ENCODE measurements at places on chromosomes 11 and 22. TPM values are rescaled to one million over a fixed set of nuclear protein-coding genes. Genes with fewer than 3 reads are reported as not detected.

GRCh38 chr11:5522308-5522707 is 5.8 kb upstream of the UBQLNL start:
- DNase-seq: no peak

DNA sequence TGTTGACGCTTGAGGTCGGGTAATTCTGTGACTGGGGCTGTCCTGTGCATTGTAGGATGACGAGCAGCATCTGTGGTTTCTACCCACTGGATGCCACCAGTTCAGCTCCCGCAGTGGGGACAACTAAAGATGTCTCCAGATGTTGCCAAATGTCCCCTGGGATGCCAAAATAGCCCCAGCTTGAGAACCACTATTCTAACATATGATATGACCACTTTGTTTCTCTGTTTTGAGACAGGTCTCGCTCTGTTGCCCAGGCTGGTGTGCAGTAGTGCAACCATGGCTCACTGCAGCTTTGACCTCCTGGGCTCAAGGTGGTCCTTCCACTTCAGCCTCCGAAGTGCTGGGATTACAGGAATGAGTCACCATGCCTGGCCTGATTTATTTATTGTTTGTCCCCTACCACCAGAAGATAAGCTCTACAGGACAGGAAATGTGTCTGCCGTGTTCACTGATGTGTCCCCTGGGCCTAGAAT is 4.4 kb upstream of the MEN1 start:
- no peak for DNase-seq

GRCh38 chr11:12540913-12541582 is 133.2 kb upstream of the TEAD1 start:
- no peak for DNase-seq

DNA sequence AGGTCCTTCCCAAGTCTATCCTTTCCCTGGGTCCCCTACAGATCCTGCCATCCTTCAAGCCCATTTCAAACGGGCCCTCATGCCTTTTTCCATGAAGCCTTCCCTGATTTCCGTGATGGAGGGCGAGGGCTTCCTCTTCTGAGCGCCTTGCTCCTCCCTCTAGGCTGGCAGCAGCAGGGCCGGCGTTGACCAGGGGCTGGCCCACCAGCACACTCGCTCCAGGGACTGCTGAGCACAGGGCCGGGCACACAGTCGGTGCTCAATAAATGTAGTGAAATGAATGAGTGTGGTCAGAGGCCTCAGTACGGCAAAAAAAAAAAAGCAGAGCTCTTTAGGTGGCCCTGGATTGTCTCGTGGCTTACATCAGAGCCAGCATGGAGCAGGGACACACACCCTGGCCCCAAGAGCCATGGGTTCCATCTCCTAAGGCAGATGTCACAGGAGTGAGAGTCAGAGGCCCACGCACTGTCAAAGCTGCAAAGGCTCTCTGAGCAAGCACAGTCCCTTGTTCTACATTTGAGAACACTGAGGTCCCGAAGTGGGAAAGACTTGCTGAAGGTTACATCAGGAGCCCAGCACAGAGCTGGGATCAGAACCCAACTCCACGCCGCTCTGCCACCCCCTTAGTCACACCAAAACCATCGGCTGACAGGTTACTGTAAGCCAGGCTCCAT is 3.1 kb downstream of the IL2RB start:
- DNase-seq: no peak

DNA sequence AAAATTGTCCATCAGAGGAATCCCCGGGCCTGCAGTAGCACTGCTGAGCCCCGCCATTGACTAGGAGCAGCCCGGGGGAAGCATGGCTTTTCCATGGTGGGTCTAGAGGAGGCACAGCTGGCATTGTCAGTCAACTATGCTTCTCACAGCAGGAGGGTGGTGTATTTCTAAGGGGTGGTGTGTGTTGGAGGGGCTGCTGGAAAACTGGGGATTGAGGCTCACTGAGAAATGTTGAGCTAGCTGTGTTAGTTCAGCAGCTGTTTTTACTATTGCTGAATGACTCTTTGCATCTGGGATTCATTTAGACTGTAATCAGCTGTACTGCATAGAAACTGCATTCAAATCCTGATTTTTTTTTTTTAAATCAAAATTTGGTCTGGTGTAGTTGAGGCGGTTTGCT is 5.6 kb downstream of the DDX10 start:
- DNase-seq: no peak

DNA sequence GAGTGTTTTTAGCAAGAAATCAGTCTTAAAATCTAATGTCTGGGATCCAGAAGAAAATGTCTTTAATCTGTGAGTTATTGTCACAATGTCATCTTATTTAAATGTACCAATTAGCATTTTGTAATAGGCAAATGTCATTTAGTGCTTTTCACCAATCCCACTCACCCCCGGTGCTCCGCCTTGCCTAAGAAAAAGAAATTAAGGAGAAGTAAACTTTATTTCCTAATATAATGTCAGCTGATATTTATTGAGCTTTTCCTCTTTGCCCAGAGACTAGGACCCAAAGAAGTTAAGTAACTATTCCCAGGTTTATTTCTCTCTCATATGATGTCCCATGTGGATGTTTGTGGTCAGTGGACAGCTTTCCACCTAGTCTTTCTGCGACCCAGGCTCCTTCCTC is 16.2 kb downstream of the SC5D start:
- DNase-seq: no peak

- peak; percentile 73 for DNase-seq
Observed at GRCh38 chr22:46149512-46150033, 753 bp upstream of the PPARA start.

DNA sequence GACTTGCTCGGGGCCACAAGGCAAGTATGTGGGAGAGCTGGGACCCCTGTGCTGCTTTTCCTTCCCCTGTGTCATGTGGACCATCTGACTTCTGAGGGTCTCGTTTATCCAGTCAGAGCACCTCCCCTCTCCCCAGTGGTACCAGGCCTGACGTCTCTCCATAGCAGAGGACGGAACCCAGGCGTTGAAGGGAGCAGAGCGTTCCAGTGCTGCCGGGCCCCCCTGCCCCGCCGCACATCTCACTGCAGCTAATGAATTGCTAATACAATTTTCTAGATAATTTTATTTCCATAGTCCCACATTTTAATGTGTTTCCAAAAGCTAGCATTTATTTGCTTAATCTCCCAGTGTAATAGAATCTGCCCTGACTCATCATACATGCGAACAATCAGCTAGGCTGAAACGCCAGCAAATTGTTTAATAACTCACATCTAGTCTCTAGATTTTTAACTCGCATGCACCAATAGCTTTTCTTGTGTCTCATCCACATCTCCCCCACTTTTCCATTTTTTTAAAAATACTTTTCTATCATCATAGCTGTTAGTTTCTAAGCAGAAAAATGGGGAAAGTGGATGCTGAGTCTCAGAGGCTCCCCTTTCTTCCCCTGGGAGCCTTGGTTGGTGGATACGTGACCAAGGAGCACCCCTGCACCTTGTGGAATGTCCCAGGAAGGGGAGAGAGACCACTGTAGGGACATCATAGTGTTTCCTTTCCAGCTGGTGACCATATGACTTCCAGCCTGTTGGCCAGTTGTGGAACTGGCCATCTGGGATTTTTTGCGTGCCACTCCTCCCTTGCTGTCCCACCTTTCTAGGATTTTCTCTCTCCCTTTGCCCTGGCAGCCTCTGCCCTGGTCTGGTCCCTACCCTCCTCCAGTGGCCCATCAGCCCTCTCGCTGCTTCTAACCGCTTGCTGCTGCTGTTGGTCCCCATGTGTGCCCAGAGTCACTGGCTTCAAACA is 58.6 kb upstream of the NNMT start:
- DNase-seq: no peak

DNA sequence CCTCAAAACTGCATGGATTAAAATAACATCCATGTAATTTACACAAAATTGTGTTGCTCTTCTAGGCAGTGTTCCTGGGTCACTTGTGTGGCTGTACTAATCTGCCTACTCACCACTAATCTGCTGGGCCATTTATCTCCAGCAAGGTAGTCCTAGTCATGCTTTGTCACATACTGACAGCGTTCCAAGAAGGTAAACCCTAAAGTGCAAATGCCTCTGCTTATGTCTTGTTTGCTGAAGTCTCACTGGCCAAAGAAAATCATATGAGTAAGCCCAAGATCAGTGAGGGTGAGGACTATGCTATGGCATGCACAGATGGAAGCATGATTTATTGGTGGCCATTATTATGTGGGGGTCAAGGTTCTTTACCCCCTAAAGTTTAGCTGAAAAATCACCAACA is 630.2 kb upstream of the LUZP2 start:
- DNase-seq: no peak

The PIH1D2 gene
- total RNA-seq: 6.4 TPM

All from lower lobe of right lung (tissue), 2 donors.